Stimulated activated CD4-positive, alpha-beta T cell treated with anti-CD3 and anti-CD28 coated beads, Interleukin-4, amount 100 ng/mL, for 1 hour (primary cell): ENCODE measurements at places on chromosomes 6 and 20.

DNA sequence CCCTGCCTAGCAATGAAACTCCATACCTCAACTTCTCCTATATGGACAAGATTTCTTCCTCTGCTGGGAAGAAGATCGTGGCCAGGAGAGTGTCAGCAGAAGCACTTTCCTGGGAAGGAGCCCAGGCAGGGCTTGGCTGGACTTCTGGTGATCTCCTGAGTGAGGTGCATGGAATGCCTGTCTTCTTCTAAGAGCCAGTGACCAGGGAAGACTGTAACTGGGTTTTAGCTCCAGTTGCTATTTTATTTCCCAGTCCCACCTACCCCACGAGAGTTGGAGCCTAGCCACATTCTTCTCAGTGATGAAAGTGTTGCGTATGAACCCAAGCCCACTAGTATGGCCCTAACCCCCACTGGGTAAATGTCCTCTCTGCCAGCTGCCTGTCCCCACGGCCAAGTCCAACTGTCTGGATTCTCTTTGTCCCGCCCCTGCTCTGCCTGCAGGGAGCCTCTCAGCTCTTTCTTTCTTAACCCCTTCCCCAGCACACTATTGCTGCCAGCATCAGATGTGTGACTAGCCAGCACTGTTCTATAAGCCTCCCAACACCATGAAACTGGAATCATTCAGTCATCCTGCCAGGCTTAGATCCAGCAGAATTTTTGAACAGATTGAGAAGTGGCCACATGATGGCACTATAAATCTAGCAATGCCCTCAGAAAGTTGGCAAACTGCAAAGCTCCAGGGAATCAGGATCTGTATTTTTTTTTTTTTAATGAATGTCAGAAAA, 69.8 kb upstream of the FAM184A start:
- DNase-seq, result no peak

GRCh38 chr6:37838219-37838921, 18.8 kb downstream of the ZFAND3 start:
- no peak for DNase-seq

DNA sequence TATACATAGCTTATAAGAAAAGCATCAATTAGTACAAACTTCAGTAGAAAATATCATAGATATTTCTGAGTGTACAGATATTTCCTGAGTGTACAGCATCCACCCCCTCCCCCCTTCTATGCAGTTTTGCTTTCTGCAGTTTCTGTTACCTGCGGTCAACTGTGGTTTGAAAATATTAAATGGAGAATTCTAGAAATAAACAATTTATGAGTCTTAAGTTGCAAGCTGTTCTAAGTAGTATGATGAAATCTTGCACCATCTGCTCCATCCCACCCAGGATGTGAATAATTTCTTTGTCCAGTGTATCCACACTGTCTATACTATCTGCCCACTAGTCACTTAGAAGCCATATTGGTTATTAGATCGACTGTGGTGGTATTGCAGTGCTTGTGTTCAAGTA, 15.8 kb upstream of the GPR63 start:
- DNase-seq, result no peak

GRCh38 chr20:49901588-49901987, 13.7 kb downstream of the SPATA2 start:
- DNase-seq, result no peak

DNA sequence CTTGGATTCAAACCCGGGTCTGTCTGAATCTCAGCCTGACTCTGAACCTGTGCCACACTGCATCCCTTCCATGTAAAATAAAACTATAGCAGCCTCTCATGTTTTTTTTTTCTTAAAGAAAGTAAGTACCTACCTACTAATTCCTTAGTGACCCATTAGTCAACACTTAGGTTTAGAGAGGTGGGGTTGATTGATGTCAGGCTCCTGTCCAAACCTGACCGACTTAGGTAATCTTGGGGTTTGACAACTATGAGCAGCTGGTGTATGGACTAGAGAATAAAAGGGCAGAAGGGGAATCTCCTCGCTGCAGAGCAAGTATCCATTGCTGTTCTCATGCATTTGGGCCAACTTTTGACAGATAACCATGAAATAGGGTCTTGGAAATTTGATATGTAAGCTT, 6.5 kb downstream of the NKAIN2 start:
- no peak for DNase-seq

GRCh38 chr20:31698803-31699718, 23.6 kb downstream of the BCL2L1 start:
- DNase-seq, result no peak

- no peak for DNase-seq
Measured at GRCh38 chr6:25013246-25013645, 77.5 kb upstream of the RIPOR2 start.
